ENCODE measurements at places on chromosomes 6 and 20.

DNA sequence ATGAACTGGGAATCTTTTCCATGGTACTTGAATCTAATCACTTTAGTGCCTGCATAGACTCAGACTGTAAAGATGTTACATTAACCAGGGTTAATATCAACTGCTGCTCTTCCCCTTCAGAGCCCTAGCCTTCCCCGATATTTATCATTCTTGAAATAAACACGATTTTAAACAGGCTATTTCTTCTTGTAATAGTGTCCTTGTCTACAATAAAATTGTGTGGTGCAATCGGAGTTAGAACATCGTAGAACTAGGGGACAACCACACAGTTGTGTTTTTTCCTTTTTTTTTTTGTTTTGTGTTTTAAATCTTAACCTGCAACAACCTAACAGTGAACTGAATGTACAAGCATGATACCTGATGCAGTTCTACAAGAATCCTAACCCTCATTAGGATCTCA lies 4.5 kb downstream of the GJA1 start:
- DNase-seq: no peak

DNA sequence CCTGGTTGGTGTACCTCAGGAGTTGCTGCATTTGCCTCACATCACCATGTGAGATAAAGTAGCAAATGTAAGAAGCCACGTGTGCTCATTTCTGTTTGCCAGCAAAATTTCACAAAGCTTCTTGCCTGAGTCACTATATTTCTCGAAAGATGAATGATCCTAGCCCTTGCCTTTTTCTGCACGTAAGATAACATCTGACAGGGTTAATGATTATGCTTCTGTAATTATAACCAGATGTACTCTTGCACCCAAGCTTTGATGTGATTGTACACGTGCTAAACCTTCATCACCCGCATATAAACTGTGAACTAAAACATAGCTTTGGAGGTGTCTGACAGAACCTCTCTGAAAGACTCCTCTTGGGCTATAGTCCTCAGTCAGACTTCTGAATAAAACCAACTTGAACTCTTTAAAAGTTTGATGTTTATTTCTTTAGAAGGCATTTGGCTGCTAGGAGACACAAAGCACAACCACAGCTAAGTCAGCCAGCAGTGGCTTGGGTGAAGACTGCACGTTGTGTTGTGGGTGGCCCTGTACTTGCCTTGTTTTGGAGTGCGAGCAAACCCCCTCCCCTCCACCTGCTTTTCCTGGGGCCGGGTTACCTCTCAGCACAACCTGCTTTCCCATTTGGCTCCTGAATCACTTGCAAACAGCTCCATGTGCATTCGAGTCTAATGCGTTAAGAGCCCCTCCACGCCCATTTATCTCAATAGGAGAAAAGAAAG lies 19.3 kb downstream of the PROKR2 start:
- DNase-seq: no peak

DNA sequence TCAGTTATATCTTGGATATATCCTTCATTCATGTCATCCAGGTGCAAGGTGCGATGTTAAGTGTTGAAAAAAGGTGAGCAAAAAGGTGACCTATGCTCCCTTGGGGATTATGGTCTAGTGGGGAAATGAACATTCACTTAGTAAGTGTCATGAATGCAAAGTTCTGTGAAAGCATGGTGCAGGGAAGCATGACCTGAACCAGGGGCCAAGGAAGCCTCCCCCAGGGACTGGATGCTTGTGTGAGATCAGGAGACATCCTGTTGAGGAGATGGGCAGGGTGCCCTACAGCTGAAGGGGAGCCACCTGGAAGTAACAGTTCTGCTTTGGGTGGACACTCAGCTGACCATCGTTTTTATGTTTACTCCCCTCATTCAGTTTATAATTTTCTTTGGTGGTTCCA lies 179.5 kb downstream of the SYNDIG1 start:
- DNase-seq: no peak

GRCh38 chr6:71181565-71181964 lies 107.0 kb upstream of the OGFRL1 start:
- no peak for DNase-seq

DNA sequence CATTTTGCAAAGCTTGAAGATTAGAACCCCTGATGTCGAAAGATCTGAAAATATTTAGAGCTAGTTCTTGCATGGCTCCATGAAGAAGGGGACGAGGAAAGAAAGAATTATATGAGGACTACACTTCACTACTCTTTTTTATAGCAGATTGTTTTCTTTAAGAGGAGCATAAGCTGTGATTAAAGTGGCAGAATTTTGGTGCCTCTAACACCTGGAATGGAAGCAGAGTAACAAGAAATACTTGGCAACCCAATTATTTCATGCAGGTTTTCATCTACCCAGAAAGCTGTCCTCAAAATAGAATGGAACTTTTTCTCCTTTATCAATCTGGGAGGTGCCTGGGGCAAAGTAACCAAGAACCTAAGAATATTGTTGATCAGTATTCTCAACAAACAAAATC lies 4.0 kb downstream of the METTL24 start:
- DNase-seq: no peak
